ENCODE measurements at places on chromosomes 2 and 18.

DNA sequence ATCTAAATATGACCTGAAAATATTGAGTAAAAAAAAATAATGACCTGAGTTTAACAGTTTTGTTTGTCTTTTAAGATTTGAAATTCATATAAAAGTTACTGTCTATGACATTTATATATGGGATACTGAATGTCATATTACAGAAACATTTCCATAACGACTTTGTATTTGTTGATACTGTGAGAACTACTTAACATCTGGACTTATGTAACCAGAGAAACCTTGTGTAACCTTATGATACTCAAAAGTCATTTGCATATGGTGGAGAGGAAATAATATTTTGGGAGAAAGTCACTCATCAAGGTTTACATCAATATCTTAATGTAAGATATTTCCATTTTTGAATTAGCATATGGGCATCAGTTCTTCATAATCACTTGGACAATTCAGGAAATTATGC is 12.6 kb downstream of the MFSD6 start:
- no peak for DNase-seq

GRCh38 chr2:46769809-46770208 is 145.8 kb downstream of the MCFD2 start:
- DNase-seq: no peak

DNA sequence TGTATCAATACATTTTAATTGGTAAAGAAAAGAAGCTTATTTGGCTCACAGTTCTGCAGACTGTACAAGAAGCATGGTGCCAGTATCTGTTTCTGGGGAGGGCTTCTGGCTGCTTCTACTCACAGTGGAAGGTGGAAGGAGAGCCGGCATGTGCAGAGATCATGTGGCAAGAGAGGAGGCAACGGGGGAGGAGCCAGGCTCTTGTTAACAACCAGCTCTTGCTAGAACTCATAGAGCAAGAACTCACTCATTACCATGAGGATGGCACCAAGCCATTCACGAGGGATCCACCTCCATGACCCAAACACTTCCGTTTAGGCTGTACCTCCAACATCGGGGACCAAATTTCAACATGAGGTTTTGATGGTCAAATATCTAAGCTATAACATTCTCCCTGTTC is 7.5 kb downstream of the PARD6G start:
- DNase-seq: no peak

- no peak for DNase-seq
Observed at GRCh38 chr2:214379227-214379626, 31.6 kb upstream of the VWC2L start.

- no peak for DNase-seq
Observed at GRCh38 chr18:50569930-50570329, 10.0 kb downstream of the MAPK4 start.

DNA sequence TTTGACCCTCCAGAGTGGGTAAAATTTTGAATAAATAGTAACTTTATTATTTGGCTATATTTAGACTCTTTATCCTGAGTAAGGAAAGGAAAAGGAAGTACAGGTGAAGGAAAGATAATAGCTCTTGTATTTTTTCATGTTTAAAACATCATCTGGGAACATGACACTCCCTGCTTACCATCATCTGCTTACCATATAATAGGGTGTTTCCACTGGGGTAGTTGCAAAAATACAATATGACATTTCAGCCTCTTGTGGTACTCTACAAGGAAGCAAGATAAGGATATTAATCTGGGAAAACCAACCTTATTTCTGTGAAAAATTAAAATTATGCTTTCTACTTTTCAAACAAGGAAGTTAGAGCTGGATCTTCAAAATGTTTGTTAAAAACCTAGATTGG is 9.9 kb downstream of the RELCH start:
- no peak for DNase-seq

DNA sequence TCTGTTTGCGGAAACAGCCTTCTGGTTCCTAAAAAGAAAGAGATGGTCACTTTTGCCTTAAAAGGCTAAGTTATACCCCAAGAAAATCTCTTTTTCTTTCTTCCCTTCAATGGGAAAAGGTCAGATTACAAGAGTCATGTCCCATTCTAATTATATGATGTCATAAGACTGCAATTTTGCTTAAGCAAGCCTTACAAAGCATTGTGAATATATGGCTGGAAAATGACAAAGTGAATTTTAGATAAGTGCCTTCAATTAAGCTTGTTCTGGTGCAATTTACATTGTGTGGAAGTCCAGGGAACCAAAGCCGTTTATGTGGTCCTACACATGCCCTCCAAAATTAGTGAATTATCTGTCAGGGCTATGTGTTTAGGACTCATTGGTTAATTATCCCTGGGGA is 7.6 kb upstream of the BMP10 start:
- no peak for DNase-seq

- no peak for DNase-seq
Observed at GRCh38 chr2:236552581-236553363, 16.9 kb upstream of the ACKR3 start.

DNA sequence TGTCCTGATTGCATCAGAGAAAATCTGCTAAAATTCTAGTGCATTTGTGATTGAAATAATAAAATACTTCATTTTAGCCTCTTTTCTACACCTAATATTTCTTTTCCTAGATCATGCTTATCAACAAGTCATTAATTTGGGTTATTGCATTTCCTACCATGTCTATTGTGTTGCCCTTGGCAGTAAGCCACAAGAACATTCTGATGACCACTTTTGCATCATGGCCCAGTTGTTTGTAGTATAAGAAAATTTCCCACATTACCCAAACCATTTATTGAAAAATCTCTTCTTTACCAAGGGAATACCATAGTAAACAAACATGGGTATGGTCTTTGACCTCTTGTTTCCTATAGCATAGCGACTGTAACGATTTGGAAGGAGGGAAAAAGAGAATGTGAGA is 76.3 kb downstream of the R3HDM1 start:
- DNase-seq: no peak

DNA sequence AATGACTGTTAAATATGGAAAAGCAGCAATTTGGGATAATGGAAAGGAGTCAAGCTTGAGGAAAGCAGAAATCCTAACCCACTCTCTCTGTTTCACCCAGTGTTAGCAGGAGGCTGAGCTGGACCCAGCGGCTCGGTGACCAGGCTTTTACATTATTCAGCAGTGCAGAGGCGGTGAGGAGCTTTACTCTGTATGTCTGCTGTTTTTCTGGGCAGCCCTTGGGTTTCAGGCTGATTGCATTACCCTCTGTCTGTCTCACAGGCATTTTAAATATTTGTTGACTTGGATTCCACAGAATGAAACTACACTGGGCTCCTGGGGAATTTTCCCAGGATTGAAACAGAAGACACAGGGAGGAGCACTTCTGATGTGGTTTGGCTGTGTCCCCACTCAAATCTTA is 368.0 kb downstream of the GALR1 start:
- no peak for DNase-seq

DNA sequence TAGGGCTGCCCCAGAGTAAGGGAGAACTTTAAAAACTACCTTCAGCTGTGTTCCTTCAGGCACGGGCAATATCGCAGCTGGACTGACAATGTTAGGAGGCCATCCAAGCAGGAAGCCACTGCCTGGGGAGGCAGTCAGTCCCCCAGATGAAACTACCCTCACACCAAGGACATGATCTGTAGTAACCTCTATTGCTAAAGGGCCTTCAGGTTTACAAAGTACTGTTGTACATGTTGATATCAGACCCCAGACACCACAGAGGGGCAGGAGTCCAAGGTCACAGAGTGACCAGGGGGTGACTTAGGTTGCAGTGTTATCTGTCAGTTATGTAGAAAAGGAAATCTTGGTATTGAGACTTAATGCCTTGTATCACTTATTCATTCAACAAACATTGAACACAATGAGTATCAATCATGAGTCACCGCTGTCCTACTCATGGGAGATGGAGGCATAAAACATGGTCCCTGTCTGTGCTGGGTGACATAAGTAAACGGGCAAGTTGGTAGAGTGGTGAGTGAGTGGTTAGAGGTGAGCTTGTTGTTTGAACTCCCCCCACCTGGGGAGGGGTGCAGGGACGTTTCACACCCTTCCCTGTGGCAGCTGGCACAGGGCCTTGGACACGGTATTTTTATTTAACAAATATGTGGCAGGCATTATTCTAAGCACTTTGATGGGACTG is 7.1 kb downstream of the CABLES1 start:
- DNase-seq: no peak

DNA sequence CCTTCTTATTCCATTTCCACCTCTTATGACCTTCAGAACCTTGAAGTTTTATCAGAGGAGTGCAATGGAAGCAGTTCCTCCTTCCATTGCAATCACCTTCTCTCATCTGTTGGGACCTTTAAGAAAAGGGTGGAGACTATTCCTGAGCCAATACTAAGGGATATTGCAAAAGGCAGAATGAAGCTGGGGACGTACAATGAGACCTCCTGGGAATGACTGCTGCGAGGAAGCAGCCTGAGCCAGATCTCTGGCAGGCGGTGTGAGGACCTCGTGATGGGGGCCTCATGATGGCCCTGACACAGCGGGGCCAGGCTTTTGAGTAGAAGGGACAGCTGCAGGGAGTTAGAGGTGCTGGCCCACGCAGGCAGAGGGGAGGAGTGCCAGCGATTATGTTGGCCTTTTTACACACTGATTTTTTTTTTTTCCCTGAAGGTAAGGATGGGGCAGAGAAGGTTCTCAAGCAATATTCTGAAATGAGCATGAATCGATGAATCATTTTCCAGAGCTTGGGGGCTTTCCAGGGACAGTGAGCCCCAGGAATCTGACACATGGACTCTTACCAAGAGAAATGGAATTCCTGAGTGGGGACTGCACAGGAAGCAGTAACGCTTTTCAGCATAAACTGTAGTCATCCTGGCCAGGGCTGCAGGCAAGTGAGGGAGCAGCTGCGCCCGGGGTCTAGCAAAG is 40.0 kb upstream of the LAPTM4A start:
- DNase-seq: no peak

DNA sequence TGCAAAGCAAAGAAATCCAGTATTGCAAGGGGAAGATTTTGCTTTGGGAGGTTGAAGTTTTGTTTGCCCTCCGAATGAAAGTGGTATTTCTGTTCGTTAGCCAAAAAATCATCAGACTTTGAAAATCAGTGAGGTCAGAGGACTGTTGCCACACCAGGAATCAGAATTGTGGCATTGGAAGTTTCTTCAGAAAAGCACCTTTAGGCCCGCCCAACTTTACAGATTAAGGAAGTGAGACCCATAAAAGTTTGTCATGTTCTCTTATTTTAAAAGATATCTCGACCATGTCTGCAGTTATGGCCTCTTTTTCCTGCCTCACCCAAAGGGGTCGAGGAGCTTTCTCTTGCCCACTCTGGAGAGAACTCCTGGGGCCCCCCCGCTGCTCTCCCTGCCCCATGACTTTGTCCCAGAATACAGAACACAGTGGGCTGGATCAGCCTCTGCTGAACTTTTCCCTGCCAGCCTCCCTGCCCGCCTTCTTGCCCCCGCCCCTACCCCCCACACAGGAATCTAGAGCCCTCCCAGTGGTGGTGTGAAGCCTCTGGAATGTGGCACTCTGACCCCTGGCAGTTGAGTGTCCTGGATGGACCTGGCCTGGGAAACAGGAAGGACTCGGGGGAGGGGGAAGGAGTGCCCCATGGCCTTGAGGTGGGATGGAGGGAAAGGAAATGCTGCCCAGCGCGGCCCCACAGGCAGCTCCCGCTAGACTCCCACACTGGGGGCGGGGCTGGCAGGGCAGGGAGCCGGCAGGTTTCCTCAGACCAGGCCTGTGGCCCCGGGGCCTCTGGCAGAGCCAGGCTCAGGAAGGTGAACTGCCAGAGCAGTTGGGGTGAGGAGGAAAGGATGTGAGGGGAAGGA is 25.3 kb downstream of the CRIM1 start:
- no peak for DNase-seq

DNA sequence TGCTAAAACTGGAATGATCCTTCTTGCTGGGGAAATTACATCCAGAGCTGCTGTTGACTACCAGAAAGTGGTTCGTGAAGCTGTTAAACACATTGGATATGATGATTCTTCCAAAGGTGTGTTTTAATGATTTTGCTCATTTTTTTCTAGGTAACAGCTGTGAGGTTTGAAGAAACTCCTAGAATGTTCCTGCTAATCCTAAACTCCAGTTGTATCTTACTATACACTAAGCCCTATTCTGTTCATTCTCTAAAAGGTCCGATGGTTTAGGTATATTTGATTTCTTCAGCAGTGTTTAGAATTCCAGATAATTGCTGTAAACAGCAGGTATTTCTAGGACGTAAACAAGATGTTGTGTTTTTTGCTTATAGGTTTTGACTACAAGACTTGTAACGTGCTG is 2.3 kb downstream of the MAT2A start:
- no peak for DNase-seq

DNA sequence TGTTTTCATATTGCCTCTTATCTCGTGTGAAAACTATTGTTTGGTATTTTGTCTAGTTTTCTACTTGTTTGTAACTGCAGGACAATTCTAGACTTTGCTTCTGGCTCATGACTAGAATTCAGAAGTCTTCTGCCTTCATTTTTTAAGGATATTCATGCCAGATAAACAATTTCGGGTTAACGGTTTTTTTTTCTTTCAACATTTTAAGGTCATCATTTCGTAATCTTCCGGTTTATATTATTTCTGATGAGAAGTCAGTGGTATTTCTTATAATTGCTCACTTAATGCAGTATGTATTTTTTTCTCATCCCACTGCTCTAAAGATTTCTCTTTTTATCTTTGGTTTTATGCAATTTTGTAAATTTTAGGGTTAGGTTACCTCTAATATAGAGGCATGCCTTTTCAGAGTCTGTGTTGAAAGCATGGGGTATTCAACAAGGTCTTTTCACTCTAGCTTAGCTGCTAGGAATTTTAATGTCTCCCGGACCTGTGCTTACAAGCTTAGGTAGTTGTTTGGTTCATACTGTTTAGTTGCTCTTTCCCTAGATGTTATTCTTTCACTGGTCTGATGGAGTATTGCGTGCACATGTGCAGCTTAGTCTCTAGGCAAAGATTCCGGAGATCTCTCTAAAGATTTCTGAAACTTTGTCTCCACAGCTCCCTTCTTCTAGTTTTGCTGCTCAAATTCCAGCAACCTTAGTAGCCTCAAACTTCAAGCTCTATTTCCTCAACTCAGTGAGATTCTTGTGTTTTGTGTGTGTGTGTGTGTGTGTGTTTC is 198.1 kb downstream of the MCFD2 start:
- DNase-seq: no peak

- no peak for DNase-seq
Observed at GRCh38 chr2:210616074-210616473, 59.7 kb downstream of the CPS1 start.

- no peak for DNase-seq
Observed at GRCh38 chr2:16169381-16169960, 229.1 kb downstream of the MYCN start.

DNA sequence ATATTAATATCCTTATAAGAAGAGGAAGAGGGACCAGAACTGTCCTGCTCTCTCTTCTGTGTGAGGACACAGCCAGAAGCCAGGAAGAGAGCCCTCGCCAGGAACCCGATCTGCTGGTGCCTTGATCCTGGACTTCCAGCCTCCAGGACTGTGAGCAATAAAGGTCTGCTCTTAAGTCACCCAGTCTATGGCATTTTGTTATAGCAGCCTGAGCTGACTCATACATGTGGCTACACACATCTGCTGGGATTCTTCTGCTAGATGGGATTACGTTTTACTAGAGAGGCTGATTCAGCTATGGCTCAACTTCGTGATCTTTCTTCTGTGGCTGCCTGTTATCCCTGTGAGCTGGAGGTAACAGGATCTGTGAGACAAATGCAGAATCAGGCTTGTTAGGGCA is 29.6 kb downstream of the ARL4C start:
- DNase-seq: no peak

- no peak for DNase-seq
Observed at GRCh38 chr2:62933398-62933917, 117.2 kb upstream of the OTX1 start.

All from NCI-H1105 (cell line).